Uterus (tissue), 4 donors: ENCODE measurements at places on chromosomes 11 and 22. TPM values are rescaled to one million over a fixed set of nuclear protein-coding genes. Genes with fewer than 3 reads are reported as not detected.

DNA sequence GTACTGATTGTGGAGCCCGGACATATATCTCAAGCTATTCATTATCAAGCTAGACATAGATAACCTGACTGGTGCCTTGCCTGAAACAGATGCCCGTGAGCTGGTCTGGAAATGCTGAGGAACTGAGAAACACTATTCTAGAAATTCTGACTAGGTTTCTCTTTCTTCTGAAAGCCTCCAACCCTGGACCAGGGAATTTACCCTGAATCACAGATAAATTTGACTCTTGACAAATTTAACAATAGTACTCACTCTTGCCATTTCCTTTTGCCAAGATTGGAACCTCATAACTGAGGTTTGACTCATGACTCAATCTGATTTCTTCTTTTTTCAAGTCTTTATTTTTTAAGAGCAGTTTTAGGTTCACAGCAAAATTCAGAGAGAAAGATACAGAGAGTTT lies 189.6 kb upstream of the SYN3 start:
- H3K27me3 ChIP-seq, result no peaks in the 10 kb centered on the region
- no peak for DNase-seq
- no peaks in the 10 kb centered on the region for H3K4me1 ChIP-seq
- no peaks in the 10 kb centered on the region for H3K36me3 ChIP-seq
- H3K4me3 ChIP-seq, result no peak overlapping the region

GRCh38 chr11:123000721-123001120 lies 19.1 kb upstream of the BSX start:
- H3K4me3 ChIP-seq, result no peak overlapping the region
- no peaks in the 10 kb centered on the region for H3K4me1 ChIP-seq
- no peaks in the 10 kb centered on the region for H3K36me3 ChIP-seq
- DNase-seq, result no peak
- H3K27ac ChIP-seq, result no peak overlapping the region

DNA sequence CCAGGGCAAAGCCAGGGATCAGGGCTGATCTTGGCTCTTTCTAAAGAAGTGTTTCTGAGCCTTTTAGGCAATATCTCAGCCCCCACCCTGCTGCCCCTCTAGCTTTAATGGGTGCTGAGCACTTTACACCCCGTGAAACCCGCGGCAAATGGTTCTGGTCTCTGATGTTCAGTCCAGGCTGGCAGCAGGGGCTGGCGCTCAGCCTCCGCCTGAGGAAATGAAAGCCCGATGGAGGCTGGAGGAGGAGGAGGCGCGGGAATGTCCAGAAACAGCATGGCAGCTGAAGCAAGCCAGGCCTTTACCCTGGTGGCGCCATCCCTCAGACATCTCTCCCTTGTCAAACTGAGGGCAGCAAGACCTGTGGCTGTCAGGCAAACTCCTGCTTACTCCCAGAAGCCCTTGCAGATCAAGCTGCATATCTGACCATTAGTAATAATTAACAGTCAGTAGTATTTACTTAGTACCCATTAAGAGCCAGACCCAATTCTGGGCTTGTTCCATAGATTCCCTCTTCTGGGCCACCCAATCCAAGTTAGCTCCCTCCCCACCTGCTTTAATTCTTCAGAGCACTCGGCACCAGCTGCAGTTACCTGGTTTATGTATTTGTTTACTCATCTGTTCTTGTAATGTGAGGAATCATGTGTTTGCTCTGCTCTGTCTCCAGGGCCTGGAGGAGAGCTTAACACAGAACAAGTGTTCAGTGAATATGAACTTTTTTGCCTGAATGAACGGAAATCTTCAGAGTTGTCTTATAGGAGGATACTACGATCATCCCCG lies 15.0 kb upstream of the ALX4 start:
- peaks cover 11% of the 10 kb centered on the region for H3K27me3 ChIP-seq
- no peak for DNase-seq
- H3K36me3 ChIP-seq, result no peaks in the 10 kb centered on the region
- H3K4me3 ChIP-seq, result no peak overlapping the region
- no peaks in the 10 kb centered on the region for H3K4me1 ChIP-seq

GRCh38 chr11:75896843-75897419 lies 81.9 kb downstream of the UVRAG start:
- no peak for DNase-seq
- no peak overlapping the region for H3K4me3 ChIP-seq

GRCh38 chr11:46625406-46625805 lies 8.1 kb downstream of the ATG13 start:
- H3K27me3 ChIP-seq, result no peaks in the 10 kb centered on the region
- H3K36me3 ChIP-seq, result no peaks in the 10 kb centered on the region
- H3K4me1 ChIP-seq, result no peaks in the 10 kb centered on the region
- no peak overlapping the region for H3K4me3 ChIP-seq
- DNase-seq, result no peak

The RAB39A gene
- not detected for total RNA-seq

The SNX32 gene
- total RNA-seq, result 2.6 TPM

The APOA4 gene
- total RNA-seq, result not detected
